SW480 (cell line): ENCODE measurements at places on chromosomes 12 and 14.

DNA sequence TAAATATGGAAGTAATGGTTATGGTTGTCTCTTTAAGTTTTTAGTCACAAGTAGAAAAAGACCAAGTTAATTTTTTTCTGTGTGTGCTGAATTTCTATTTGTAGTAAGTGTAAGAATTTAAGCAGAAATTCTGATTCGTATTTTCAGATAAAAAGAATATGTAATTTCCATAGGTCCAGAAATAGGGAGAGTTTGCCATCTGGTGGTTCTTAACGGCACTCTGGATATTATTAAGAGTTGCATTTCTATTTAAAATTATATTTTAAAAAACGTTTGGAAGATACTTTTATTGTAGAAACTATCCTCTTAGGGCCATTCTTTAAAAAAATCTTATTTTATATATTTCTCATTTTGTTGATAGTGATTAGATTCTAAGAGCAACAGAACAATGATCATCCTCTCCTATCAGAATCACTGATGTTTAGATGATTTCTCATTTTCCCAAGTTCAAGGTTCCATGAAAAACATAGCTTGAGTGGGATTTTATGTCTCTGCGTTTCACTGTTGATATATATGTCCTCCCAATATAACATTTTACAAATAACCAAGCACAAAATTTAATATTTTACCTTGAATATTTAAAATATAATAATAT lies 88.3 kb downstream of the LRRK2 start:
- DNase-seq = peak; percentile 6

GRCh38 chr12:106154751-106155273 lies 16.1 kb upstream of the NUAK1 start:
- DNase-seq = no peak

DNA sequence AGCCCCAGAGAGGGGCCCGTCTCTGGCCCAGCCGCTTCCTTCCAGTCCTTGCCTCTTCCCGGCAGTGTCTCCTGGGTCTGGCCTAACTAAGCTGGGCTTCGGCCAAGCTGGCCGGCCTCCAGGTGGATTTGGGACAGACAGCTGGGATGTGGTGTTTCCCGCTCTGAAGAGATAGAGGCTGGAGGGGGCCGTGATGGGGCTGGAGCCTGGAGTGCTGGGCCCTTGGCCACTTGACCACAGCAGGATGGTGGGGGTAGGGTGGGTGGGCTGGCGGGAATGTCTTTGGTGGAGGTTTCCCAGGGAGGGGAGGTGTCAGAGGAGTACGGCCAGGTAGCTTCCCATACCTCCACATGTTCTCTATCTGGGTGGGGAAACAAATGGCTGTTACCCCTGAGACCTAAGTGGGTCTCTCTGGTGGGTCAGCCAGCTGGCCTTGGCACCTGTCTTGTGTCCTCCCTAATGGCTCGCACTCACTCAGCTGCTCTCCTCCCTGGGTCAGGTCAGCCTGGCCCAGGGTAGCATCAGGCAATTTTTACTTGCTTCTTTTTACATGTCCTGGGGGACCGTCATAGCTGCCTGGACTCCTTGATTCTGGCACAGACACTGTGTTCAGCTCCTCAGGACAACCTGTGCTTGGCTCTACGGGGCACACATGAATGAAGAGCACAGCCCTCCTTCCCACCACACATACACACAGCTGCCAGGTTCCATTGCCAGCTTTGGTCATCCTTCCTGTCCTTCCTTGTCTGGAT lies 19.8 kb upstream of the PGF start:
- DNase-seq = no peak

- peak; percentile 53 for DNase-seq
Observed at GRCh38 chr12:121776190-121777098, 17.0 kb downstream of the RHOF start.

DNA sequence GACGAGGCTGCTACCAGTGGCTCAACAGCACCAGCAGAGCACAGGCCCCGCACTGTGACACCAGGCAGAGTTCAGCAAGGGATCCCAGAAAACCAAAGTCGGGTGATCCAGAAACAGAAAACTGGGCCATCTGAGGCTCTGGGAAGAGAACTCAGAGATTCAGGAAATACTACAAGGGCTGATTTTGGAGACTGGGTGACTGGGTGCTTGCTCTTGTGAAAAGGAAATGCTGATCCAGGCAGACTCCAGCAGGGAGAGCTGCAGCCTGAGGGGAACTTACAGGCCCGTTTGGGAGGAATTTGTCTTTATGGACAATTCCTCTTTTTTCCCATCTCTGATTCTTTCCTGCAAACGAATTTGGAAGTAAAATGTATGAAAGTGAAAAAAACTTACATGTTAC lies 28.2 kb downstream of the FOXN3 start:
- DNase-seq = no peak

DNA sequence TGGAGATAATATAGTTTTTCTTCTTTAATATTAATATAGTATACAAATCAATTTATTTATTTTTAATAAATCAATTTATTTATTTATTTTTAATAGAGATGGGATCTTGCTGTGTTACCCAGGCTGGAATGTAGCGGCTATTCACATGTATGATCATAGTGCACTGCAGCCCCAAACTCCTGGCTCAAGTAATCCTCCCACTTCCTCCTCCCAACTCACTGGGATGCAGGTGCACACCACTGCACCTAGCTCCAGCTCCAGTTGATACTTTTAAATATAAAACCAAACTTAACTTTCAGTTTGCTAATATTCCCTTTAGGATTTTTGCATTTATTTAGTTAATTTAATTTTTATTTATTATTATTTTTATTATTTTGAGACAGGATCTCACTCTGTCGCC lies 8.6 kb downstream of the GOLGA5 start:
- DNase-seq = no peak

GRCh38 chr12:10243818-10244520 lies 31.3 kb downstream of the GABARAPL1 start:
- peak; percentile 56 for DNase-seq

GRCh38 chr12:128818065-128819022 lies 5.4 kb downstream of the SLC15A4 start:
- DNase-seq = peak; percentile 67

DNA sequence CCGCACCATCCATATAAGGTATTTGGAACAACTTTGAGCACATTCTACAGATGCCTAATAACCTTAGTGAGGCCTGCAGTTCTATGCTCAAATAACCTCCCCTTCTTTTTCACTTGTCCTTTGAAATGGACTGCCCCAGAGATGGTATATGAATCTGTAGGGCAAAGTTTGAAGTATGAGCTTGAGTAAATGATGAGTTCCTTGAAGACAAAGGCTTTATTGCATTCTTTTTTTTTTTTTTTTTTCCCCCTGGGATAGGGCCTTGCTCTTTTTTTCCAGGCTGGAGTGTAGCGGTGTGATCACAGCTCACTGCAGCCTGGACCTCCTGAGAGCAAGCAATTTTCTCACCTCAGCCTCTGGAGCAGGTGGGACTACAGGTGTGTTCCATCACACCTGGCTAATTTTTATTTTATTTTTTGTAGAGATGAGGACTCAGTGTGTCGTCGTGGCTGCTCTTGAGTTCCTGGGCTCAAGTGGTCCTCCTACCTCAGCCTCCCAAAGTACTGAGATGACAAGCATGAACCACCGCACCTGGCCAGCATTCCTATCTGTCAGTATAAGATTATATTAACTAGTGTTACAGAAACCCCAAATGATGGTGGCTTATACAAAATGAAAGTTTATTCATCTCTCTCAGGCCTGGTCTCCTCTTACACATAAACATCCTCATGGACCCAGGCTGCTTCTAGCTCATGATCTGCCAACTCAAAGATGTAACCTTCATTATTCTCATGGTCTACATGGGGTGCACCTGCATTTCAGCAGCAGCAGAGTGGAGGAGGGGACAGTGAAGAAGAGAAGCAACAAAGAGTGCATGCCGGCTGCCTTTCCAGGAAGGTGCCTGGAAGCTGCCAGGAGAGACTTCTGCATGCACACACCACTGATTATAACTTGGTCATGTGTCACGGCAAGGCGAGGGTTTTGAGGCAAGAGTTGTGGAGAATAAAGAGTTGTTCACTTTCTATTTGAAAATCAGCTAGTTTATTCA lies 101.4 kb downstream of the DUSP16 start:
- DNase-seq = no peak

- DNase-seq = no peak
Observed at GRCh38 chr12:54565986-54566544, 16.7 kb downstream of the PDE1B start.

- DNase-seq = no peak
Observed at GRCh38 chr14:50524060-50524459, 8.3 kb downstream of the MAP4K5 start.

DNA sequence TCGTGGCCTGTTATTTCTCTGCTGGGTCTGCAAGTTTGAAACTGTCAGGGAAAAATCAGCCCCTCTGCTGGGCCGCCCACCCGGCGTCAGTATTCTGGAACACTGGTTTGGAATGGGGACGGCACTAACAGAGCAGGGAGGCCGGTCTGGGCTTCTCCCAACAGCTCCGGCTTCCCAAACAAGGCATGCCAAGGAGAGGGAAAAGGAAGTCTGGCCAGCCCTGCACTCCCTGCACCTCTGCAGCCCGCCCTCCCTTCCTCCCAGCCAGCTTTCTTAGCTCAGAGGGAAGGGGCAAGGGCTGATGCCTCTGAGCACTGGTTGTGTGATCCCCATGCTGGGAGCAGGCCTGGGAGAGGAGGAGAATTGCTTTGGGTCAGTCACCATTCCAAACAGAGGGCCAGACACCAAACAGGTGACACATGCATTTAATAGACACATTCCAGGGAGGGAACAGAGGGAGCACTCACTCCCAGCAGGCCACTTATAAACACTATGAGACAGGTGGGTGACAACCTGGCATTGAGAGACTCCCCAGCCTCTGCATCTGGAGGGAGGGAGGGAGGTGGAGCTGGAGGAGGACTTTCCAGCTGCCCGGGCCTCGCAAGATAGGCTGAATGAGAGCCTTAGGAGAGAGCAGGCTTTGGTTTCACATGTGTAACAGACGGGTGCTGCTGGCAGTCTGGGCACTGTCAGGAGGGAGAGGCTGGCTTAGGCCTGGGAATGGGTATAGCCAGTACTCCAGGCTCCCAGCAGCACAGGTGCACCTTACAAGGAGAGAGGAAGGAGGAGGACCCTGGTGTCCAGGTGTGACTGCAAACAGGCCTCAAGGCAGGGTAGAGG lies 10.3 kb downstream of the KRT75 start:
- peak; percentile 31 for DNase-seq

DNA sequence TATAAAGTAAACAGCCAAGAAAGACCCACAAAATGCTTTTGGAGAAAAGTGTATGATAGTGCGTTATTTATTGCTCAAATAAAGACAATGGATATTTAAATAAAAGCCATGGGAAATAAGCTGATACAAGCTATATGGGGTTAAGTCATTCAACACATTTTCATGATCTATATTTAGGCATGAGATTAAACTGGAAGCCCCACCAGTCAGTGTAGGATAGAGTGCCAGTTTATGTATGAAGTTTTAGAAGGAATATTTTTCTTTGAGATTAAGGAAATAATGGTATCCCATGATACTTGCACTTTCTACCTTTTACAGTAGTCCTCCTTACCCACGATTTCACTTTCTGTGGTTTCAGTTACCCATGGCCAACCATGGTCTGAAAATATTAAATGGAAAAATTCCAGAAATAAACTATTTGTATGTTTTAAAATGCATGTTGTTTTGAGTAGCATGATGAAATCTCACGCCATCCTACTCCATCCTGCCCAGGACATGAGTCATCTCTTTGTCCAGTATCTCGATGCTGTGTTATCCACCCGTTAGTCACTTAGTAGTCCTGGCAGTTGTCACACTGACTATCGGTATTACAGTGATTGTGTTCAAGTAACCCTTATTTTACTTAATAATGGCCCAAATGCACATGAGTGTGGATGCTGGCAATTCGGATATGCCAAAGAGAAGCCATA lies 22.3 kb downstream of the SYT1 start:
- DNase-seq = peak; percentile 91

GRCh38 chr12:117646520-117646919 lies 285.1 kb upstream of the NOS1 start:
- DNase-seq = no peak

GRCh38 chr14:54173802-54174201 lies 217.2 kb upstream of the BMP4 start:
- DNase-seq = no peak

GRCh38 chr12:15200641-15201040 lies 20.6 kb downstream of the RERG start:
- DNase-seq = no peak

- DNase-seq = peak; percentile 71
Observed at GRCh38 chr14:69013943-69014782, 35.1 kb upstream of the ACTN1 start.

GRCh38 chr12:20319366-20319765 lies 49.0 kb upstream of the PDE3A start:
- DNase-seq = no peak

GRCh38 chr12:4331221-4331620 lies 10.2 kb downstream of the TIGAR start:
- no peak for DNase-seq

DNA sequence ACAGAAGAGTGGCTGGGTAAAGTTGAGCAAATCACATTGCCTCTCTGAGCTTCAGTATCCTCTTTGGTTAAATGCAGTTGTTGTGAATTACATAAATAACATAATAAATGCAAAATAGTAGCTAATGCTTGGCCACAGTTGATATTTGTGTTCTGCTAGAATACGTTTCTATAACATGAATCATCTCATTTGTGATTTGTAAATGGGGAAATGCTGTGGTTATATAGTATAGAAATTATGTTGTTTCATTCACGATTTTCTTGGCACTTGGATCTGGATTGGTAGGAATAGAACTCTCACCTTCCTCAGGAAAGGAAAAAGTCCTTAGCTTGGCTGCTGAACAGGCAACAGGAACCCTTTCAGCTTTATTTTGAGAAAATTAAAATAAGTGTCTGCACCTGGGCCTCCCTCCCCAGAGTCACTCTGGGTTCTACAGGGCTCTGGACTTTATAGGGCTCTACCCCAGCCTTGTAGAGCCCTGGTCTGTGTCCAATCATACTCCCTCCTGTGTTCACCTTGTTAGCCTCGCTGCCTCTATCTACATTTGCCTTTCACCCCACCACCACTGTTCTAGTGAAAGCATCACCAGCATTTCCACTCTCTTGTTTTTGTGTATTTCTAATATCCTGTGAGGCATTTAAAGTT lies 107.7 kb upstream of the BCAT1 start:
- DNase-seq = no peak

DNA sequence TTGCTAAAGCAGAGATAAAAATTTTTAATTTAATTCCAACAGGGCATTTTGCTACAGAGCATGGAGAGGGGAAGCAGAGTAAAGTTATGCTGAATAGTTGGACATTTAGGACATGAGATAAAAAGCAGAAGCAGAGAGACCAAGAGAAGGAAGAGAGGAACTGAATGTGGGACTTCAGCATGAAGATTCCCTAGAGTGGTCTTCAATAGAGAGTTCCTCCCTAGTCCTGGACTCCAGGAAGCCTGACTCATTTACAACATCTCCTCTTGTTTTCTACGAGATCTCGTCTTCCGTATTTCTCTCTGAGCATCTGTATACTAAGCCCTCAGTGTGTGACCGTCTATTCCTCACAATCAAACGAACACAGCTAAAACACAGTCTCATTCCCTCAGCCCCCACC lies 35.2 kb upstream of the IFT81 start:
- DNase-seq = no peak
